ENCODE measurements at places on chromosomes 4 and X. TPM values are rescaled to one million over a fixed set of nuclear protein-coding genes. Genes with fewer than 3 reads are reported as not detected.

The PHKA2 gene
- 32.6 TPM for polyA plus RNA-seq

DNA sequence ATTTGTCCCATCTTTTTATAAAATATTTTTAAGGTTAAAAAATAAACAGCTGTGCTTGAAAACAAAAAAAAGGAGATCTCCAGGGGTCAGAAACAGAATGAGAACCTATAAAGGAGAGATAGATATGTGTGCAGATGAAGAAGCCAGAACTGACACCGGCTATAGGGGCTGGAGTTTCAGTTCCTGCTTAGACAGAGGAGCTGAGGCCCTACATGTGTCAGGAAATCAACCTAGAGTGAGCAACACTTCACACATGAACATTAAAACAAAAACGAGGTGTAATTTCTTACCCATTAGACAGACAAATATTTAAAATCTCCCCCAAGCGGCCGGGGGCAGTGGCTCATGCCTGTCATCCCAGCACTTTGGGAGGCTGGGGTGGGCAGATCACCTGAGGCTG, 17.8 kb upstream of the HUWE1 start:
- DNase-seq: no peak

DNA sequence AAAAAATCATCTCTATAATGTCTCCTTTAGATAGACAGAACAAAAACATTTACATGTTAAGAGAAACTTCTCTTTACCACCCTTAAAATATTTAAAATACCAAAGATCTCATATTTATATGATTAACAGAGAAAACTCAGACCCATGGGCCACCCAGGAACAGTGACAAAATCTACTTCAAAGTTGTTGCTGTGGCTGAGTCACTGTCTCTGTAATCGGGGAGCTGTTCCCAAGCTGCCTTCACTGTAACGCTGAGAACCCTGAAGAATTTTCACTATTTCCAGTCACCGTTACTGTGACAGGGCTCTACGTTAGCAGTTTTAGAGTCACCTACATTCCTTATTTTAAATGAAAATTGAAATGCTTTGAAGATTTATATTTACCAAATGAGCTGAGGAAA, 9.0 kb upstream of the DAPP1 start:
- no peak for DNase-seq

- no peak for DNase-seq
Observed at GRCh38 chr4:88649716-88650115, 47.9 kb downstream of the NAP1L5 start.

The GUCY1B1 gene
- 77.3 TPM for polyA plus RNA-seq

- no peak for DNase-seq
Observed at GRCh38 chrX:154409222-154409871, at the start of gene DNASE1L1. Gene DNASE1L1 (minus strand): TSS chrX:154409254. CDS start chrX:154405568, 3,686 bp downstream.

DNA sequence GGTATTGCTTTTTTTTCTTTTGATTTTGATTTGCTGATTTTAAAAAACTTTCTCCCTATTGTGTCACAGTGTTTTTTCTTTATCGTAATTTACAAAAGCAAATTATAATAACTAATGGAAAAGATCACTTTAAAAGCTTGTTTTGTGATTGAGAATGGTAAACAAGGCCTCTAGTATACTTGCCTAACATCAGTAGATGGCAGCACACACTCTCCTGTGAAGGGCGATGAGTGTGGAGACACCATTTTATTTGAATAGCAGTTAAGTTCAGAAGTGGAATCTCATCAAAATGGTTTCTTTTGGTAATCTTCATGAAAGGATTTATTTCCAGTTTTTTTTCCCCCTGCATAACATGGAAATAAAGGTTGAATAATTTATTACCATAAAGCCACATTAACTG, 72.3 kb downstream of the PAK3 start:
- DNase-seq: no peak
